ENCODE measurements at places on chromosomes 2 and 18.

GRCh38 chr2:219022616-219023015 lies 18.7 kb downstream of the CFAP65 start:
- DNase-seq: no peak

- no peak for DNase-seq
Observed at GRCh38 chr2:113111823-113112287, 15.5 kb upstream of the IL1RN start.

DNA sequence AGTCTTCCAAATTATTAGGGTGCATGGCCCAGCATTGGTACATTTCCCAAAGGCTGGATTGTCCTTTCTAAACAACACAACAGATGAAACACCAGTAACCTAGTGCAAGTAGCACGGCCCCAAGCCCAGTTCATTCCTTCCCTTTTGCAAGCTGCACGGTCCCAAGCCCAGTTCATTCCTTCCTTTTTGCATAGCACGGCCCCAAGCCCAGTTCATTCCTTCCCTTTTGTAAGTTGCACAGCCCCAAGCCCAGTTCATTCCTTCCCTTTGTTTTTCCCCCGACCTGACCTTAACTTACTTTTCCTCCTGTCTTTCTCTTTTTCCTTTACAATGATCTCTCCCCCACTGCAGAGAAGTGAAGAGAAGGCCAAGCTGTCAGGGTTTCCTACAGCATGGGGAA lies 60.9 kb downstream of the C18orf63 start:
- DNase-seq: no peak

DNA sequence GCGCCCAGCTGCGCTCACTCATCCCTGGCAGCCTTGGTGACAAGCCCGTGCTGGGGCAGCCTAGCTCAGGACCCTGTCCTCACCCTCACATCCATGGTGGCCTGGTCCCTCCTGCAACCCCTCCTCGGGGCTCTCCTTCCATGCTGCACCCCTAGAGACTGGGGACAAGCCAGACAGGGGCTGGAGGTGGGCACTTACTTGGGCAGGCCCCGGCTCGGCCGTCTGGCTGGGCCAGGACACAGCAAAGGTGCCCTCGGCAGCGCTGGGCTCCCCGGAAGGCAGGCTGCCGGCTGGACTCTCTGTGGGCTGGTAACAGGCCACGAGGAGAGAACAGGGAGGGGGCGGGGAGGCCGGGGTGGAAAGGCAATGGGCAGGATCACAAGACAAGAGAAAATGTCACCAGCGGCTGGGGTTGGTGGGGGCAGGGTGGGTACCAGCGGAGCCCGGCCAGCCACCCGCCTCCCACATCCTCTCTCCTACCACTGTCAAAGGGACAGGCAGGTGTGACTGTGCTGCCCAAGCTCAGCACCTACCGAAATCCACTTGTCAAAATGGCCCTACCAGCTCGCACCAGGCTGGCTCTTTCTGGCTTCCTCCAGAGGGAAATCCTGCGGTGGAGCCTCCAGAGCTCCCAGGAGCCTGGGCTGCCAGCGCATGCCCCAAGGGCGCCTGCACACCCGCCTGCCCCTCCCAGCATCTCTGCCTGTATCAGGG lies 54.7 kb downstream of the BIN1 start:
- no peak for DNase-seq

GRCh38 chr2:217360111-217360510 lies 500.2 kb upstream of the TNP1 start:
- DNase-seq: no peak

- DNase-seq: no peak
Observed at GRCh38 chr2:42142547-42143184, 26.5 kb upstream of the EML4 start.

DNA sequence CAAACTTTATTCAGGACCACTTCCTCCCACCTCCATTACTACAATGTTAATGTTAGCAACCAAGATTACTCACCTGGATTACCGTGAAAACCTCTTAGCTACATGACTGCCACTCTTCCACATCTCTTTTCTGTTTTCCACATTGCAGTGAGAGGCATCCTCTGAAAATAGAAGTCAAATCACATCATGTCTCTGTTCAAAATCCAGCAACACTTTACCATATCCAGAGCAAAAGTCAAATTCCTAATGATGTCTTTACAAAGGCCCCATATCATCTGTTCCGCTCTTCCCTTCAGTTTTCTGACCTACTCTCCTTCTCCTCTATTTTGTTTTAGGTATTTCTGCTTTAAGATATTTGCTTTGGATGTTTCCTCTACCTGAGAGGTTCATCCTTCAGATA lies 37.5 kb upstream of the DSG1 start:
- DNase-seq: no peak

DNA sequence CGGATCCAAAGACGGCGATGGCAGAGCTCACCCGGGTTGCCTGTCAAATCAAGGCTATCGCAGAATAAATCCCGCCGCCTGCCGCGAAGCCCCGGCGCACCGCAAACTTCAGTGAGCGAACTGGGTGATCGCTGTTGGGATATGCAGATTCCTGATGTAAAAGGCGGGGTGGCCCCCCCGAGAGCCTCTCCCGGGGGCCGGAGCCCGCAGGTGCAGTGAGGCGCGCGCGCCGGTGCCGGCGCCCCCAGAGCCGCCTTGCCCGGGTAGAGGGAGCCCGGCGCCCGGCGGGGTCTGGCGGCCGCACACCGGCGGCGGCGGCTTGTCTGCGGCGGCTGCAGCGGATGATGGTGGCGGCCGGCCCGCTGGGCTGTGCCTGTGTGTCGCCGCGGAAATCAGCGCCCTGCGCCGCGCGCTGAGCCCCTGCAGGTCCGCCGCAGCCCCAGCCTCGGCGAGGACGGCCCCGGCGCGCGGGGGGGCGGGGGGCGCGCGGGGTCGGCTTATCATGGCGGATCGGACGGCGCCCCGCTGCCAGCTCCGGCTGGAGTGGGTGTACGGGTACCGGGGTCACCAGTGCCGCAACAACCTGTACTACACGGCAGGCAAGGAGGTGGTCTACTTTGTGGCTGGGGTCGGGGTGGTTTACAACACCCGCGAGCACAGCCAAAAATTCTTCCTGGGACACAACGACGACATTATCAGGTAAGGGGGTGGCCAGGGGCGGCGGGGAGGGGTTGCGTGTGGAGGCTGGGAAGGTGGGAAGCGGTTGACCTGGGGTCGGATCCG lies 1.3 kb downstream of the EML6 start:
- peak; percentile 15 for DNase-seq

DNA sequence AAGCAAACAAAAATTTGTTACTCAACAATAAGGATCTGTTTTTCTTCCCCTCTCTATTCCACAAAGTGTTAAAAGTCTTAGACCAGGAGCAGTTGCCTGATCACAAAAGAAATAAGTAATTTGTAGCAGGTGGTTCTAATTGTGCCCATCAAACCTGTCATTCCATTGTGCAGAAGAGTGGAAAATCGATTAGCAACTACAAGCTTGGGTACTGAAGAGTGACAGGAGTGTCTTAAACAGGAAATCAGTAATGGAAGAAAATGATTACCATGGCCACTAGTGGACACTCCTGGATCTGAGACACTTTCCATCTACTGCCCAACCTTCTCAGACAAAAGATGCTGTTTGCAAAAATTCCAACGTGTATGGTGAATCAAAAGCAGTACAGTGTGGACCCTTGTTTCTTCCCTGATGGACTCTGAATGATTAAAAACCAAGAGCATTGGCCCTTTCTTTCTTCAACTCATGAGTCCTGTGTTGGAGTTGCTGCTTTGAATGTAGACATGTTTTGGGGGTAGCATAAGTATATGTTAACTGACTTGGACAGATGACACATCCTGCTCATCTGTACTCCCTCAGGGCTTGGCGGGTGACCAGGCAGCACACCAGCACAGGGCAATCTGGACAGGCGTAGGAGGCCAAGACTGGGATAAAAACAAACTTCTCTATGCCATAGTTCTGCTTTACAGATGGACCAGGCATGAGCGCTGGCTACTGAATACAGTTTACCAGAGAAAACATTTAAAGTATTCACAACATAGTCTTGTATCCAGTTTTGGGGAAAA lies 51.9 kb downstream of the PLA2R1 start:
- no peak for DNase-seq

- no peak for DNase-seq
Observed at GRCh38 chr18:5389356-5389755, 93.8 kb upstream of the ZBTB14 start.

- no peak for DNase-seq
Observed at GRCh38 chr18:55403421-55403949, 184.5 kb downstream of the TCF4 start.

DNA sequence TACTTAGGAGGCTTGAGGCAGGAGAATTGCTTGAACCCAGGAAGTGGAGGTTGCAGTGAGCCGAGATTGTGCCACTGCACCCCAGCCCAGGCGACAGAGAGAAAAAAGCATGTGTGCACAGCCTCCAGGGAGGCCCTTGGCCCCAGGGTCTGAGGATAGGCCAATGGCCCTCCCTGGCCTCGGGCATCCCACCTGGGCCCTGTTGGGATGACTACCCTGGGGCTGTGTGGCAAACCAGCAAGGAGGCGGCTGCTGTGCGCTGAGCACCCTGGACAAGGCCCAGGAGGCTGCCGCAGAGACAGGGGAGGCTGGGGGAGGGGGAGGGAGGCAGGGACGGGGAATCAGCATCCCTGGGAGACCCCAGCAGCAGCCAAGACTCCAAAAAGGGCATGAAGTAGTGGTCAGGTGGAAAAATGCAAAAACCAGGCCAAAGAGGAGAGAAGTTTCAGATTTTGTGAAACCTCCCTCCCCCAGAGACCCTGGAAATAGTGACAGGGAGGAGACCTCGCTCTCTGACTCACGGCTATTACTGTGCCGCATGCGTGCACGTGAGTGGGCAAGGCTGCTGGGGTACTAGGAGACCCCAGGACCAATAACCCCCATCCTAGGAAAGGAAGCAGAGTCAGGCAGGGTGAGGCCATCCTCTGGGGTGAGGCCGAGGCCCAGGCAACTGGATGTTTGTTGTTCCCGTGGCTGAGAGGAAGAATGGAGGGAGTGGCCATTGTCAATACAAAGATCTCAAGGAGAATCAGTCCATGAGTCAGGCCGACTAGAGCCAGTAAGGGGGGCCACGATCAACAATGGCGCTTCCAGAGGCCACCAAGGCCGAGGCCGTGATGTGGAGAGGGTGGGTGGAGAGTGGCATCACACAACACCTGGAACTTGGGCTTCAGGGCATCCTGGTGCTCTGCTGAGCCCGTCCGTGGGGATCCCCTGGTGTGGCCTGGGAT lies 16.0 kb upstream of the B3GNT7 start:
- DNase-seq: no peak

DNA sequence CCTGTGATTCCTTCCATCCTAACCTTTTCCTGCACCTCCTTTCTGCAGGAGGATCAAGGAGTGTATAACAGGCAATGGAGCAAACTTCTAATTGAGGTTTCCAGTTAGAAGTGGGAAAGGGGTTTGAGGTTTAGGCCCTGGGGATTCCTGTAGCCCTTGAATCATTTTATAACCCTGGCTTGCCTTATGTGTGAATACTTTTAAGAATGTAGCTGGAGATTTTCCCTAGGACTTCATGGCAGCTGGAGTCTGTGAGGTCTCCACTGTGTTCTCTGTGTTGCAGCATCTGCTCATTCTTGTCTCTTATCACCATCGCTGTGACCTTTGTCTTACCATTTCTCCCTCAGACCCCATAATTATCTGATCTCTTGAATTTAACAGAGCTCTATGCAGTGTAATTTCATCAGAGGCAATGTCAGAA lies 370.2 kb upstream of the SLC14A2 start:
- no peak for DNase-seq

- DNase-seq: no peak
Observed at GRCh38 chr2:150513647-150514046, 26.2 kb upstream of the RND3 start.

- no peak for DNase-seq
Observed at GRCh38 chr18:37042381-37042780, 213.5 kb downstream of the KIAA1328 start.

GRCh38 chr2:137981112-137981656 lies 16.9 kb downstream of the HNMT start:
- DNase-seq: no peak

GRCh38 chr2:33426666-33427231 lies 49.7 kb upstream of the RASGRP3 start:
- no peak for DNase-seq

- no peak for DNase-seq
Observed at GRCh38 chr2:158835431-158835830, 40.3 kb downstream of the DAPL1 start.

DNA sequence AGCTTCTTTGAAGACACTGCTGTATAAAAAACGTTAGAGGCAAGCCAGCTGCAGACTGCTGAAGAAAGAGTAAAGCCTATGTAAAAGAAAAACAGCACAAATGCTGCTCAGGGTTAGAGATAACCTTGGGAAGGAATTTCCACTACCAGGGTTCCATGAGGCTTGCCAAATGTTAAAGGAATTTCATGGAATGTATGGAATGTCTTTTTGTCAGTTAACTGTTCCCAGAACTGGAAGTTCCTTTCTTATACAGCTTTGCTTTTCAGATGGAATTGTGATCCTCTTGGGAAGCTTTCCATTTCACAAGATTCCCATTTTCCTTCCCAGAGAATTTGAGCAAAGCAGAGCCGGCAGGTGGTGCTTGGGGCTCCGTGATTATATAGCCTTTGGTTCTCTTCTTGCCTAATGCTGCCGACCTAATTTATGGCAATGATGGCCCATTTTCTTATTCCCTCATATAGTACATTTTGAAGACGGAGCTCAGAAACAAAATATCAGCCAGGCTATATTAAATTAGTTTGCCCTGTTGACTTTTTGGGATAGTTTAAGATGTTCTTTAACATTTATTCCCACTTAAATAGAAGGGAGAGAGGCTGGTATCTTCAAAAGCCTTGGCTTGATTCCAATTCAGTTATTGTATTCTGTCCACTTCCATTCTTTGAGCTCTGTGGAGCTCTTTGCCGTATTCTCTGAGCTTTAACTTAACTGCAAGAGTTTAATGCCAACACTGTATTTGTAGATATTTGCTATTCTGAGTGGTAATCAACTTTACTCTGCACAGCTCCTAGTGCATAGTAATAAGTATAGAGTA lies 162.3 kb downstream of the PHLPP1 start:
- no peak for DNase-seq

DNA sequence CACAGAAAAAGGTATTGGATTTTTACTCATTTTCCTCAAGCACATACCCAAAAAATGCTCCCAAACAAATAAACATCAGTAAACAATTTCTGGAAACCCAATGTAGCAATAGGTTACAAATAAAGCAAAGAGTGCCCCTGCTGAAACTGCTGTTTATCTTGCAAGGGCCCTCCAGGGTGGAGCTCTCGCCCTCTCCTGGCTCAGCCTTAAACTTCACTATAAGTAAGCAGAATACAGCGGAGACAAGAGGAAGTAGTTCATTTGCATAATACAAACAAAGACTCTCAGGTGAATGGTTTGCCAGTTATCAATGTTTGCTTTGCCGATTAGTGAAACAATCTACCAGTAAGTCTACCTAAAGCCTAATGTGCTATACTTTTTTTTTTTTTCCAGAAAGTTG lies 437.6 kb downstream of the DLGAP1 start:
- DNase-seq: no peak

GRCh38 chr2:204344119-204344518 lies 201.2 kb upstream of the PARD3B start:
- no peak for DNase-seq

- DNase-seq: no peak
Observed at GRCh38 chr2:164903951-164904350, 51.4 kb downstream of the SLC38A11 start.

- no peak for DNase-seq
Observed at GRCh38 chr18:8707556-8708300, 2.4 kb downstream of the MTCL1 start.

All from stimulated activated CD4-positive, alpha-beta T cell treated with anti-CD3 and anti-CD28 coated beads, Interleukin-12 subunit alpha, Interleukin-12 subunit beta, amount 100 ng/mL, for 4 hours (primary cell).